ENCODE measurements at places on chromosomes 12 and 14.

DNA sequence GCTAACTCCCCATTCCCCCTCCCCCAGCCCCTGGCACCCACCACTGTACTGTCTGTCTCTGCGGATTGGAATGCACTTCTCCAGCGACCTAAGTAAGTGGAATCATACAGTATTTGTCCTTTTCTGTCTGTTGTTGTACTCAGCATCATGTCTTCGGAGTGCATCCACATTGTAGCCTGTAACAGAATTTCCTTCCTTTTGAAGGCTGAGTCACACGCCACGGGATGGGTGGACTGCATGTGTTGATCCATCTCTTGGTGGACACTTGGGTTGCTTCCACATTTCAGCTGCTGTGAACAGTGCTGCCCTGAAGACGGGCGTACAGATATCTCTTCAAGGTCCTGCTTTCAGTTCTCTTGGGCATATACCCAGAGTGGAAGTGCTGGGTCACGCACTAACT is 34.4 kb downstream of the DDX51 start:
- DNase-seq: no peak

- DNase-seq: no peak
These were observed 55.6 kb upstream of the DIO2 start for GRCh38 chr14:80266930-80267329.

DNA sequence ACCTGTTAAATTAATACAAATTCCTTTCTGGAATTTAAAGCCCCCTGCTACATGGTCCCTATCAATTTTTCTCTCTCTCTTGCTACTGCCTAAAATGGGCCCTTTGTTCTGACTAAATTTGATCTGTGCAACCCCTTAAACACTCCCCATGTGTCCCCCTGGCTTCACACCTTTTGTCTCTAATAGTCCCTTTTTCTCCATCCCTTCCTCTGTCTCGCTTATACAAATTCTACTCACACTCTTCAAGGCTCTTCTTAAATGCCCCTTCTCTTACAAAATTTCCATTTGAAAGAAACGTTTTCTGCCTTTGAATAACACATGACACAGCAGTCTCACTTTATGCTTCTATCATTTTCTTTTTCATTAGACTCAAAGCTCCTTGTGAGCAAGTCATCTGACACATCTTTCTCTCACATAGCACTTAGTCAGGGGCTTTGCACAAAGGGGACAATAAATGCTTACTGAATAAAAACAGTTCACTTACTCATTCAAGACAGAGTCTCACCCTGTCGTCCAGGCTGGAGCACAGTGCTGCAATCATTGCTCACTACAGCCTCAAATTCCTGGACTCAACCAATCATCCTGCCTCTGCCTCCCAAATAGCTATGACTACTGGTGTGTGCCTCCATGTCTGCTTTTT is 41.5 kb upstream of the NR2C1 start:
- DNase-seq: no peak

DNA sequence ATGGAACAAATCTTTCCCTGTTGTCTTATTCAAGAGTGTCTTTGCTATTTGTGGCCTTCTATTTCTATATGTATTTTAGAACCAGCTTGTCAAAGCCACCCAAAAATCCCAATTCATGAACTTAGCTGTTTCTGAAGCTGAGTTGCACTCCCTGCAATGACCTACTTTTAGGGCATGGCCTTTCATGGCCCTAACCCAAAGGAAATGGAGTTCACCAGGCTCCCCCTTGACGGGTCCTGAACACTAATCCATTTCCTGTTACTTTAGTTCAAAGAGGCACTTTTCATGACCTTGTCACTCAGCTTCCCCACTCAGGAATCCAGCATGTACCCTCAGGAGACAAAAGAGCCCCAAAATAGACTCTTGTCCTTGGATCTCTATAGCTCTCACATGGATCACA is 7.6 kb downstream of the TMED8 start:
- DNase-seq: no peak

GRCh38 chr14:54808326-54809161 is 94.1 kb downstream of the GCH1 start:
- DNase-seq: no peak

GRCh38 chr12:106030210-106031071 is 108.3 kb downstream of the NUAK1 start:
- DNase-seq: peak; percentile 75

DNA sequence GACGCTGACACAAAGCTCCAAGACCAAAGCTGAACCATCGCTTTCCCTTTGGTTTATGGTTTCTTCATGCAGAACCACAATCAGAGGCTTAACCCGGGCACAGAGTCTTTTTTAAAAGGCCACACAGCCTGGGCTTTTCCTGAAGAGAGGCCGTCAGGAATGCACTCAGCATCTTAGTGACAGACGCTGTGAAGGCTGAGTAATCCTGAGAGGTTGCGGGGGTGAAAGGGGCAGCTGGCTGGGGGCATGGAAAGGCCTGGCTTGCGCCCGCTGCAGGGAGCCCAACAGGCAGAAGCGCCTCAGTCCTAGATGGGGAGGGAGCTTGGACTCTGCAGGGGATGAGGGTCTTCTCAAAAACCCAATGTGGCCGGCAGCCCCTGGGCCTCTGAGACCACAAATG is 13.6 kb downstream of the CTDSP2 start:
- no peak for DNase-seq

DNA sequence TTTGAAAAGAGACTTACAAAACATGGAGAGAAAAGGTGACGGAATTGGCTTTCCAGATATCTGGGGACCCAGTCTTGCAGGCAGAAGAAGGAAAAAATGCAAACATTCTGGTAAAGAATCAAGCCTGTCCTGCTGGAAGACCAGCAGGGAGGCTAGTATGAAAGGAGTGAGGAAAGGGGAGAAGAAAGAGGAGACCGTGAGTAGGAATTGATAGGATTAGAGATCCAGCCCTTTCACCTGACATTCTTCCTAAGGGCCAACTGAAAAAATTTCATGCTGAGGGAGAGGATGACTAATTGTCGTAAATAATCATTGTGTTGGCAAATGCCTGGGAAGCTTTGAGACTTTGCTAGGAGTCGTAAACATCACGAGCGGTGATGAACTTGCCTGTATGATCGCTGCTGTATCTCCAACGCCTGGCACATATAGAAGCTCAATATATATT is 12.1 kb downstream of the BHLHE41 start:
- no peak for DNase-seq

DNA sequence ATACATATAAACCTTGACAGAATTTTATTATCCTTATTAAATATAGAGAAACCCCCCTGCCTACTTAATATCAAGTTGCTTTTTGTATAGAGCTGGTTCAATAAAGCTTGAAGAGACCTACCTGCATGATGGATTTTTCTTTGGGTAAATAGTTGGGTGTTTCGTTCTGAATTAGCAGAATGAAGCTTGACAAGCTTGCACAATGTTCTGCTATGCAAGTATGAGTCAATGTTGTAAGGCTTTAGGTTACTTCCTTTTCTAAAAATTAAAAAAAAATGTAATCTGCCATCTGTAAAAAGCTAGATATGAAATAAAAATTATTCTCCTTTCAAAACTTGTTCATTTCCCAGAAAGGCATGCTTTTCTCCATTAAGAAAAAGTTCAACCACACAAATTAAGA is 1662.6 kb upstream of the SEL1L start:
- DNase-seq: no peak

DNA sequence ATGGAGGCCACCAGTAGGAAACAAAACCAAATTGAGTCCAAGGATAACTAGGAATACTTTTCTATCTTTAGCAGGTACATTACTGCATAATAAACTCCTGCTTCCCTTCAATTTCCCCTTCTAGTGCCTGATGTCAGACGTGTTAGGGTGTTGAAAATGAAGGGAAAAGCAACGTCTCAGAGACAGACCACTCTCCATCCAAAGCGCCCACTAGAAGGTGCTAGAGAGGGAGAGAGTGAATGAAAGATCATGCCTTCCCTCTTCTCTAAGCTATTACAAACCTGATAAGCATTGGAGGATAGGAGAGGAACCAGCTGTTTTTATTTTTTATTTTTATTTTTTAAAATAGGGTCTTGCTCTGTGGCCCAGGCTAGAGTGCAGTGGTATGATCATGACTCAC is 64.1 kb downstream of the ZNF641 start:
- no peak for DNase-seq

- DNase-seq: no peak
These were observed 1.9 kb downstream of the CACNA2D4 start for GRCh38 chr12:1916371-1917171.

DNA sequence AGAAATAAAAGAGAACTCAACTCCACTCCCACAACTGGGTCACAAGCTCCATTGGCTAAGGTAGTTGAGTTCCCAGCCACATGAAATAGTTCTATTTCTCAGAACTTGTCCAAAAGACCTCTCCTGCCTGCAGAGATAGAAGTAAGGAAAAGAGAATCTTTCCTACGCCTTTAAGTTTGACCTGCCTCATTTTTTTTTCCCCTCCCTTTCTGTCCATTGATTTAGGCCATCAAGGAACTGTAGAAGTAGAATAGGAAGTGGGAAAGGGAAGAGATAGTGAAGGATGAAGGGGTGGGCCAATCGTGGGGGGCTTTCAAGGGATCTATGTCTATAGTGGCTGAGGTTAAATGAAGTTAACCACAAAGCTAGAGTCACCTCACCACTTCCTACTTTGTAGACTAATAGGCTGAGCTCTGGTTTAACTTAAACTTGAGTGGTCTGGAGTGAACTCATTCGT is 13.9 kb upstream of the NUDT4 start:
- DNase-seq: no peak

GRCh38 chr14:22945642-22946041 is 11.2 kb downstream of the HAUS4 start:
- DNase-seq: no peak

GRCh38 chr12:130121226-130122000 is 40.9 kb upstream of the FZD10 start:
- no peak for DNase-seq

GRCh38 chr12:122421187-122421820 is 1.2 kb downstream of the CLIP1 start:
- DNase-seq: no peak

DNA sequence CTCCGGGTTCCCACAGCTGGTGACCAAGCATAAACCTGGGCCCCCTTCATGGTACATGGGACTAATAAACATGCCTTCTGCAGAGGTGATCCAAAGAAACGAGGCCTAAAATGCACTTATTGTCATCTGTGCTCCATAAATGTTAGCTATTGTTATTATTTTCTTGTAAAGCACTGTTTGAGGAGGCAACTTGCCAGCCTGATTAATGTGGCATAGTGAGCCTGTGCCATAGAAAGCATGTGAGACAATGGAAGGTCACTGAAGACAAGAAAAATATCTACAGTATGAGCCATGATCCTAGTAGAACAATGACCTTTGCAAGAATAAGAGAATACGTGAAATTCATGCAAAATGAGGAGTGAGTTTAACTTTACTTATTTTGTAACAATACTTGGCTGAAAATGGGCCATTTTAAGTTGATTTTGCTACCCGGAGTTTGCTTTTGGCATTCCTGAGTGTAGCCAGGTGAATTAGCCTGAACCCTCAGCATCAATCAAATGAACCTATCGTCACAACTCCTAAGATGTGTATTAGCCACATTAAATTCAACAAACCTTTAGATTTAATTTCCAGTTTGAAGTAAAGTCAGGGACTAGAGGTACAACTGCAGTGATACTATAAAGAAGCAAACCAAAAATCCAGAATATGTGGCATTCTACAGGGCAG is 52.2 kb downstream of the CPM start:
- DNase-seq: no peak

DNA sequence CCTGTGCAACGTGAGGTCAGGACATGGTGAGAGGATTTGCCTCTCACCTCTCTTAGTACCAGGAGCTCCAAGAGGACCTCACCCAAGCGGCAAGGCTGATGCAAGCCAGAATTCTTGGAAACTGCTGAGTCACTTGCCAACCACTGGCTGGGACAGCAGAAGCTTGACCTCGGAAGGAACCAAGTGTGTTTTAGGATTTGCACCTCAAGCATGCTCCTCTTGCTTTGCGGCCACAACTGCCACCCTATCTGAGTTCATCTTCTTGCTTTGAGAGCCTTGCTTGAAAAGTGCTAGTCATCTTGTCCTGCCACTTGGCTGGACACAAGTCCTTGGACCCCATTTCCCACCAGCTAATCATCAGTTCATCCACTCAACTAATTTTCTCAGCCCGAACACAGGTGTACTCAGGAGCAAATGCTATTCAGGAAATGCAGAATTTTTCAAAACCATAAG is 195.8 kb downstream of the SLC25A21 start:
- no peak for DNase-seq

GRCh38 chr12:77521508-77522115 is 309.1 kb upstream of the NAV3 start:
- peak; percentile 35 for DNase-seq

DNA sequence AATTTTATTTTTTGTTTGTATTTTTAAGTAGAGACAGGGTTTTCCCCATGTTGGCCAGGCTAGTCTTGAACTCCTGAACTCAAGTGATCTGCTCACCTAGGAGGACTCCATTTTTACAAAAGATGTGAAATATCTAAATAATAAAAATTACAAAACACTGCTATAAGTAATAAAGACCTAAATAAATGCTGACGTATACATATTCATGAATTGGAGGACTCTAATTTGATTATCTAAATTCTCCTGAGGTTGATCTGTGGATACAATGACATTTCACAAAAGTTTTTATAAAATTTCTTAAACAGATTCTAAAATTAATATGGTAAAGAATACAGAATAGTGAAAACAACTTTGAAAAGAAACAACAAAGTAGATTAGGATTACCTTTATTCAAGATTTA is 1224.0 kb downstream of the SLC16A7 start:
- DNase-seq: no peak

DNA sequence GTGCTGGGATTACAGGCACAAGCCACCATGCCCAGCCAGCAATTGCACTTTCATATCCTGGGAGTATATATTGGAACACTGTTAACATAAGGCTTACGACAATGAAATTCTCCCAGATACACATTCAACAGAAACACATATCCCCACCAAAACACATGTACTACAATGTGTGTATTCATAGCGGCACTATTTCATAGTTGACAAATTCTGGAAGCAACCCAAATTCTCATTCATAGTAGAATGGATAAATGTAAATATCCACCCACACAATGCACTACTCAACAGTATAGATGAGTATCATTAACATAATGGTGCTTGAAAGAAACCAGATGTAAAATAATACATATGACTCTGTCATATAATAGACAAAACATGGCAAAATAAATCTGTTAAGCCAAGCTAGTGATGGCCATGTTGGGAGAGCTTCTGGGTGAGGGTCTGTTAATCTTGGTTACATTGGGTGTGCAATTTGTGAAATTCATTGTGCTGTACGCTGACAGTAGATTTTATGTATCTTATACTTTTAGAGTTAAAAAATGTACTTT is 2.6 kb upstream of the DNAAF2 start:
- no peak for DNase-seq

- DNase-seq: no peak
These were observed 527.5 kb downstream of the TMTC2 start for GRCh38 chr12:83214185-83214584.

DNA sequence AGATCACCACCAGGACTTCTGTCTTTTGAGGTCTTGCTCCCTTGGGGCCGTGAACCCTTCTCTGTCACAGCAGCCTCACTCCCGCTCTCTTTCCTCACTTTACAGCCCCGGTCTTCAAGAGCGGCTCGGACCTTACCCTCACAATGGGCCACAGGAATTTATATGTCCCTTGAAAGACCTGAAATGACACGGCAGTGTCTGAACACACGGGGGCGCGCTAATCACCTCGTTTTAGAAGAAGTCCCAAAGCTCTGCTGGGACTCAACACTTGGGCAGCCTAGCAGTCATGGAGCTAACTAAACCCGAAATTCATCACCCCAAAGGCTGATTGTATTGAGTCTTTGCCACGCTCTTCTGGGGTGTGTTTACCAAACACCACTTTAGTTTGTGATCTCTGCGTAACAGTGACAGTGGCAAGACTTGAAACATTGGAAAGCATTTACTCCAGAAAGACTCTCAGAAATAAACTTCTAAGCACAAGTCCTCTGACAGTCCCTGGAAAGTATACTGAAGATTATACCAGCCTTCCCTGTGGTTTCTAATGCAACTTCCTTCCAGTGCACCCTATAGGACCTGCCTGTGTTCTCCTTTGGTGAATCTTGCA is 29.0 kb downstream of the SERPINA11 start:
- no peak for DNase-seq

All from GM04503 (cell line).